Stimulated activated CD8-positive, alpha-beta memory T cell treated with anti-CD3 and anti-CD28 coated beads, Interleukin-15, amount 100 ng/mL, for 1 hour (primary cell): ENCODE measurements at places on chromosomes 2 and 18.

DNA sequence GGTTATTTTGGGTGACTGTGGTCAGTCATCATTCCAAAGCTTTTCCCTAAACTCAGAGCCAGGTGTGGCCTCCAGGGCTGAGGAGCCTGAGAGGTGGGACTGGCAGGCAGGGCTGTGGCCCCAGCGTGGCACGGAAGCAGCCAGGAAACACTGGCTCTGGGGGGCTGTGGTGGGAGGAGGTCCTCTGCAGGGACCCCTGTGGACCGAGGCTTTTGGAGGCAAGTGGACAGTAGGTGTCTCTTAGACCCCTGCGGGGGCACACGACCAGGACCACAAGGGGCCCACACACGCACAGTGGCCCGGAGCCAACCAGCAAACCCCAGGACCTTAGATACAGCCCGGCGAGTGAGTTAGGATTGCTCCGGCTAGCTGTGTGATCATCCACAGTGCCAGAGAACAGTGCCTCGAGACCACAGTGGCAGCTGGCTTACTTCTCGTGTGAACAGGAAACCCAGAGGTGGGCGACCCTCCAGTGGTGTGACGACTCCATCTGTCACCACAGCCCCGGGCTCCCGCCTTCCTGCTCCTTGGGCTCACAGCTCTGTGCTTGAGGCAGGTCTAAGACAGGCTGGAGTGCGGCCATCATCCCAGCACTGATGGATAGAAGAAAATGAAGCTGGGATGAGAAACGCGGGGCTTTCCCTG lies 1.6 kb upstream of the RTP5 start:
- no peak for DNase-seq

DNA sequence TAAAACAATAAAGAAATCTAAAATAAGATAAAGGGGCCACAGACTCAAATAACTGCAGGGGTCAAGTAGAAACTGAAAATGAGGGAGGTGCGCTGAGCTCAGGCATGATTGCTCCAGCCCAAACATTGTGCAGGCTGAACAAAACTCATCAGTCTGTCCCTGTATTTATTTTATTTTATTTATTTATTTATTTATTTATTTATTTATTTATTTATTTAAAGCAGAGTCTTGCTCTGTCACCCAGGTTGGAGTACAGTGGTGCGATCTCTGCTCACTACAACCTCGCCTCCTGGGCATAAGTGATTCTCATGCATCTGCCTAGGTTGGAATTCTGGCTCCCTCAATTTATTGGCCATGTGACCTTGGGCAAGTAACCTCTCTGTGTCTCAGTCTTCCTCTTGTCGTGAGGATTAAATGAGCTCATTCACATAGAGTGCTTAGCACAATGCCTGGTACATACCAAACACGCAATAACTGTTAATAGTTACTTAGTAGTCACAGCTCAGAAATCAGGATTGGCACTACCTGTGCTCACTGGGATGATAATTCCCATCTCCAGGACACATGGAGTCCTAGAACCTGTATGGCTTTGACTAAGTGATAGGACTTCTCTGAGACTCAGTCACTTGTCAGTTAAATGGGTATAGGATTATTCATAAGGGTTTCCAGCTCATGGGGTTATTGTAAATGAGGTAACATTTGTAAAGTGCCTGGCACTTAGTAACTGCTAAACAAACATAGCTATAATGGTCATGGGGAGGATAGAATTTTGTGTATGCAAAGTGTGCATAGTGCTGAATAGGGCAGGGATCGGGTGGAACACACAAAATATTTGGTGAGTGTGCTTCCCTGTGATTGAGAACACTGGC lies 6.0 kb downstream of the SPEG start:
- DNase-seq: no peak

GRCh38 chr2:217942731-217943335 lies 60.0 kb downstream of the TNS1 start:
- no peak for DNase-seq

DNA sequence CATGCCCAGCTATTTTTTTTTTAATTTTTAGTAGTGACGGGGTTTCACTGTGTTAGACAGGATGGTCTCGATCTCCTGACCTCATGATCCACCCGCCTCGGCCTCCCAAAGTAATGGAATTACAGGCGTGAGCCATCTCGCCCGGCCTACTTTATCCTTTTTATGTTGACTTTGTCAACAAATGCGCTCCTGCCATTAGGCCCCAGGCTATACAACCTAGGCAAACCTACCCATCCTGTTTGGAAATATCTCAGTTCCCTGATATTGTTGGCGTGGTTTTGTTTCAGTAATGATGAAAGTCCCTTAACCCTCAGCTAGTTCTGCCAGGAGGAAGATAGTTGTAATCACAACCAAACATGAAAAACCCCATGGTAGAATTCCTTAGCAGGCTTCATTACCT lies 249.4 kb upstream of the SOX11 start:
- no peak for DNase-seq

- DNase-seq: no peak
Measured at GRCh38 chr18:70973626-70974025, 684.8 kb downstream of the SOCS6 start.
